Left hindlimb (tissue), 1 donor: ENCODE measurements at places on chromosomes 5 and 9.

DNA sequence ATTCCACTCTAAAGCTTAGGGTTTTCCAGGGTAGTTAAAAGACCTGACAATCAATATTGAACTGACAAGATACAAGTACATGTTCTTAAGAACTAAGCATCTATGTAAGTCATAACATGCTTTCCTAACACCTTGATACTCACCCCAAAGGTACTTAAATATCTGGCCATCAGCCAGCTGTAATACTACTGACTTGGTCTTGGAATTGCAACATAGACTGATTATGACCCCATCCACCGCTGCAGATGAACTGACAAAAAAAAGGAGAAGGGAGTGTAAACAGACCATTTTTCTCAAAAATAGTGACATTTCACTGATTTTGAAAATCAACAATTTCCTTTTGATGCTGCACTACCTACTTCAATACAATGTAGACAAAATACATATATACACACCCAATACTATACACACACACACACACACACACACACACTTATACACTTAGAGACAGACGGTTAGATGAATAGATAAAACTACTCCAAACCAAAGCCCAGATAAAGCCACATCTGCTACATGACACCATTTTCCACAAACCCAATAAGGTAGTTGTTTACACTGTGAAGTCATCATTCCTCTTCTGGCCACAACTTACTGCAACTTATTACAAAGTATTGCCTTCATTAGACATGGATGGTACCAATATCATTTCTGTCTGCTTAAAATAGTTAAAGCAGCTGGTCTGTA lies 30.4 kb downstream of the ELP1 start:
- no peak for DNase-seq

GRCh38 chr5:20446121-20446520 lies 458.1 kb upstream of the CDH18 start:
- DNase-seq = no peak

DNA sequence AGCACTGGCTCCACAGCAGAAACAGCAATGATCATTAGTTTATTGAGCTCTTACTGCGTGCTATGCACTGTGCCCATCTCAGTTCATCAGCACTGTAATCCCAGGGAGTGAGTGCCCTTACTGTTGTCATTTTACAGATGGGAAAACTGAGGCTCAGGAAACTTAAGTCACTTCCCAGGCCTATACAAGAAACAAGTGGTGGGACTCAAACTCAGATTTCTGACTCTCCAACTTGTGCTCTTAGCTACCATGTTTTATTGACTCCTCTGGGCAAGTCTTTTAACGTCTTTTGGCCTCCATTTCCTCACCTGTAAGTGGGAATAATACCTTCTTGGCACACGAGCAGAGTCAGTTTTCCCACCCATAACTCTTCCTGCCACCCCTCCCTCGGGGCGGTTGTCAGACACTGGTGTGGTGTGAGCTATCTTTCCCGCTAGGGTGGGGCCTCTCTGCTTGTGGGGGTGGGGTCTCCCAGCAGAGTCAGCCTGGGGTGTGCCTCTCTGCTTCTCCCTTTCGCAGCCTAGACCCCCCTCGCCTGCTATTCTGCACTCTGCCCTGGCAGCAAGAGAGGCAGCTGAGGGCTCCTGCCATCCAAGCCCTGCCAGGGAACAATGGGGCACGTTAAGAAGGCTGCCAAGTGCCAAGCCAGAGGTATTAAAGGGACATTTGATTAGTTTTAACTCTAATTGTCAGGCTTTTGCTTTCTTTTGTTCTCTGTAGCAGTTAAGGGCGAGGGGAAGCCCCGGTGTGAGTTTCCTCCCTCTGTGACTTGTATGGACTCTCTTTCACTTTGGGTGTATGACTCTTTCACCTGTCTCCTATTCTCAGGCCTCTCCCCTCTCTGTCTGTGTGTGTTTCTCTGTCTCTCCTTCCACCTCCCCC lies 12.1 kb downstream of the GALNT10 start:
- DNase-seq = no peak

DNA sequence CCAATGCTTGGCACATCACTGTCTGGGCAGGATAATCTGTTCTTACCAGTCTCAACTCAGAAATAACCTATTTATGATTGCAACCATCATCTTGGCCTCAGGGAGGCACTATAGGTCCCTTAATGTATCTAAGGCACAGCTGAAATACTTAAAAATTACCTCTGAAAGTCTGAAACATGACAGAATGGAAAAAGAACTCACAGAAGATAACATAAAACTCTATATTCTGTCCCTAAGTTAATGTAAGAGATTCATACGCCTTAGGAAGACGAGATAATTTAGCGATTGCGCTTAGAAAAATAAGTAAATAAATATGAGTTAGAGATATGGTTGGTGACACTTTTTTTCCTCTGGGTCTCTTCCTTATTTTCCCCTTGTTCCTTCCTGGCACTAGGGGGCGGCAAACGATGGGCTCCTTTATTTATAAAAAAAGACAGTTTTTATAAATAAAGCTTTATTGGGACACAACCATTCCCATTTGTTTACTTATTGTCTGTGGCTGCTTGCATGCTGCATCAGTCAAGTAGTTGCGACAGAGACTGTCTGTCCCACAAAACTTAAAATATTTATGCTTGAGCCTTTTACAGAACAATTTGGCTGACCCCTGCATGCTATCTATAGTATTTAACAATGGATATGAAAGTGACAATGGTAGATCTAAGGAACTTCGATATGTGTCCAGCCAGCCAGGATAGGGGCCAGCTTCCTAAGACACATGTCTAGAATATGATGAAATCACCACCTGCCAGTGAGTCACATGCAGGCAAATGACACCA lies 79.6 kb downstream of the PDE4D start:
- no peak for DNase-seq

- DNase-seq = no peak
These were observed 239.9 kb downstream of the SAXO1 start for GRCh38 chr9:18793122-18793521.

DNA sequence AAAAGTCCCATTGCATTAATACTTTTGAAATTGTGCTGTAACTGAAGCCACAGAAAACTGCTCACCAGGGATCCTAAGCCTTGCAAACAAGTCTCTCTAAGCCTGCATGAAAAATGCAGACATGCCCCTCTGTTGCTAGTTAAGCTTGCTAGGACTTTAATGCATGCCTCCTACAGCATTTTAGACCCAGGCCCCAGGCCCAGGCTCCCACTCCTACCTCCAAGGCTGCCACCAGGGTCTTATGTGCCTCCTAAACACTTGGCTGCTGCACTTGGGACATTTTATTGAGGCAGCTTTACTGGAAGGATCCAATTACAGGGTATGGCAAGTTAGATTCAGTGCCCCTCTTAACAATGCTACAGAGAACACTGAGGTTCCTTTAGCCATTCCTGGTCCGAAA lies 467.3 kb upstream of the CLINT1 start:
- no peak for DNase-seq

DNA sequence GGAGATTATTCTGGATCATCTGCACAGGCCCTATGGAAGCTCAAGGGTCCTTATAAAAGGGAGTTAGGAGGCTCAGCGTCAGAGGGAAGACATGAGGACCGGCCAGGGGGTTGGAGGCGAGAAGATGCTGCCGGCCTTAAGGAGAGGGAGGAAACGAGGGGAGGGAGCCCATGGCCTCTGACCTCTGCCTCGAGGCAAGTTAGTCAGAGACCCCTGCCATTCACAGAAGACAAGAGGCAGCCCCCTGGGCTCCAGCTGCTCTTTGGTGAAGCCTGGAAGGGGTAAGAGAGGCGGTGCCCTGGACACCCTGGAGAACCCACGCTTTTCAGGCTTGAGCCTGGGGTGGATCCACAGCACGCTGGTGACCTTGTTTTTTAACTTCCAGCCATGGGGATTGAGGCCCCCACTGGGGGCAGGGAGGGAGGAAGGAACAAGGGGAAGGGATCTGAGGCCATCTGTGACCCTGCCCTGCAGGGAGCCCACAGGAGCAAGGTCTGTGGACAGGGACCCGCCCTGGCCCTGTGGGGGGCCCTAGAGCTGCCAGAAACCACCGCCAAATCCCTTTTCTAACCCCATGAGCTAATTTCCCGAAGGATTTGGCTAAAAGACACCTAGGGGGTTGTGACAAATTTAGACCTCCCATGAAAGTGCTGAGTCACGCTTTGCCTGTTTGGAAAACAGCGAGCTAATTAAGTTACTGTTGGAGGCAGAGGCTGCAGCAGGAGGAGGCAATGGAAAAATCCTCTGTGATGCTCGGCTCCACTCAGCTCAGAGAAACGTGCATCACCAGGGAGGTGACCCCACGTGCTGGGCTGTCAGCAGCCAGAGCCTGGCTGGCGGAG lies 49.7 kb downstream of the OLFM1 start:
- DNase-seq = no peak

DNA sequence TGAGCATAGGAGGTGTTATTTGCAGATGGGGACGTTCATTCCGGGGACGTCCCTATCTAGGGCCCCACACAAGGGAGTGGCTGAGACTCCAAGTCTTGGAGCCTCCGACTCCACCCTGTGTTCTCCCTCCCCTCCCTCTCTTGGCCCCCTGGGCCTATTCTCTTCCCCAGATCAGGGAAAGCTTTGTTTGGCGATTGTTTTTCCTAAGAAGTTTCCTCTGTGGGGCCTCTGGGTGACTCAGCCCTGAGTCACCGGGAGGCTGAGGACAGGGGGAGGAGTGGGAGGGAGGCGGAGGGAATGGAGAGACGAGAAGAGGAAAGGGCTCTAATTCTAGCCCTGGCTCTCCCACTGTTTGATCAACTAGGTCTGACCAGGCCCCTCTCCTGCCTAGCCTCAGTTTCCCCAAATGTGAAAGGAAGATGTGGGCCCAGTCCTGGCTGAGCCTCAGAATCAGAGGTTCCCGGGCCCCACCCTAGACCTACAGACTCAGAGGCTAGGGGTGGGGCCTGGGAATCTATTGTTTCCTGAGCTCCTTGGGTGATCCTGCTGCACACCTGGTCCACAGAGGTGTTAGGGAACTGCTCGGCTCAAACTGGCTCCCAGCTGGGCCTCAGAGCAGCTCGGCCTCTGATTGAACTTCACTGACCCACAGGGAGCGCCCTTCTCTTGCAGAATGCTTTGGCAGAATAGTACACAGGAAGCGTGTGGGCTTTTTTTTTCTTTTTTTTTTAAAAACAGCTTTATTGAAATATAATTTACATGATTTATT lies 19.2 kb downstream of the GSN start:
- peak; percentile 87 for DNase-seq

GRCh38 chr5:1171340-1171941 lies 30.0 kb upstream of the SLC6A19 start:
- DNase-seq = no peak

DNA sequence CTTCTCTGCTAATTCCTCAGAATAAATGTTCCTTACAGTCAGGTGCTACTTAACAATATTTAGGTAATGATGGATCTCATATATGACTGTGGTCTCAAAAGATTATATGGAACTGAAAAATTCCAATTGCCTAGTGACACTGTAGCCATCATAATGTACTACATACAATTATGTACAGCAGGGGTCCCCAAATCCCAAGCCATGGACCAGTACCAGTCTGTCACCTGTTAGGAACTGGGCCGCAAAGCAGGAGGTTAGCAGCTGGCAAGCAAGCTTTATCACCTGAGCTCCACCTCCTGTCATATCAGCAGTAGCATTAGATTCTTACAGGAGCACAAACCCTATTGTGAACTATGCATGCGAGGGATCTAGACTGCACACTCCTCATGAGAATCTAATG lies 69.6 kb downstream of the NR2F1-AS1 start:
- DNase-seq = no peak

- no peak for DNase-seq
These were observed 33.9 kb downstream of the SH3TC2 start for GRCh38 chr5:149028984-149029383.

GRCh38 chr9:124395826-124396225 lies 19.4 kb downstream of the PSMB7 start:
- no peak for DNase-seq

DNA sequence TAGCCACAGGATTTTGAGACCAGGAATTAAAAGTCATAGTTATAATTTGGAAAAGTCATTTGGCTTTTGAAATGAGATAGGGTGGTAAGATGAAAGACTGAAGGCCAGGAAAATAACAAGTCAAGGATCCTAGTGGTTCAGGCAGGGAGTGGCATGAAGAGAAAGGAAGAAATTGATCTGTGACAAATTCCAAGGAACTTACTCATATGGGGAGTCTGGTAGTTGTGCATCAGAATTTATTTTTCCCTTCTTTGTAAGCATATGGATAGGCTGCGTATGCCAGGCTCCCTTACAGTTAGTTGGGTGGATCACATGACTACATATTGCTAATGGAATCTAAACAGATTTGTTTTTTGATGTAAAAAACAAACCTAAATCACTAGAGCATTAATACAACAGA lies 21.0 kb downstream of the ISL1 start:
- DNase-seq = no peak

- no peak for DNase-seq
These were observed 1085.7 kb downstream of the TAF11L14 start for GRCh38 chr5:18720002-18720401.

GRCh38 chr5:72288924-72289323 lies 31.1 kb downstream of the MRPS27 start:
- DNase-seq = peak; percentile 41

DNA sequence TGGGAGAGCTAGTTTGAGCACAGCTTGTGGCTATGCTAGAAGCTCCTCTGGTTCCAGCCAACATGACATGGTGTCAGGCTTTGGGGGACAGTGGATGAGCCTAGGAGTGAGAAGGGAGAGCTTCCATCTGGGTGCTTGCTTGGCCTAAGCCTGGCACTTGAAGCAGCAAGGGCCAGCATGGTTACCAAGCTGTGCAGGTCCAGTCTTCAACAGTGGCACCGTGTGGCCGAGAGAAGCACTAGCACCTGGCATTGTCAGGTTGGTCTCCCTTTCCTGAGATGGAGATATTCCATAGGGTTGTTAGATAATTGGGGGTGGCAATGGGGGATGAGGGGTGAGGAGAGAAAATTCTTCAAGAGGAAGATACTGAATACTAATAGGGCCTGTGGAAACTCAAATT lies 261.9 kb downstream of the PBX3 start:
- no peak for DNase-seq

GRCh38 chr5:65418661-65419060 lies 63.1 kb downstream of the ADAMTS6 start:
- no peak for DNase-seq

GRCh38 chr5:171428809-171429542 lies 9.5 kb downstream of the FGF18 start:
- DNase-seq = no peak

GRCh38 chr9:99264070-99264680 lies 42.1 kb downstream of the SEC61B start:
- DNase-seq = no peak

GRCh38 chr9:95023217-95024003 lies 294.1 kb downstream of the FANCC start:
- DNase-seq = no peak

DNA sequence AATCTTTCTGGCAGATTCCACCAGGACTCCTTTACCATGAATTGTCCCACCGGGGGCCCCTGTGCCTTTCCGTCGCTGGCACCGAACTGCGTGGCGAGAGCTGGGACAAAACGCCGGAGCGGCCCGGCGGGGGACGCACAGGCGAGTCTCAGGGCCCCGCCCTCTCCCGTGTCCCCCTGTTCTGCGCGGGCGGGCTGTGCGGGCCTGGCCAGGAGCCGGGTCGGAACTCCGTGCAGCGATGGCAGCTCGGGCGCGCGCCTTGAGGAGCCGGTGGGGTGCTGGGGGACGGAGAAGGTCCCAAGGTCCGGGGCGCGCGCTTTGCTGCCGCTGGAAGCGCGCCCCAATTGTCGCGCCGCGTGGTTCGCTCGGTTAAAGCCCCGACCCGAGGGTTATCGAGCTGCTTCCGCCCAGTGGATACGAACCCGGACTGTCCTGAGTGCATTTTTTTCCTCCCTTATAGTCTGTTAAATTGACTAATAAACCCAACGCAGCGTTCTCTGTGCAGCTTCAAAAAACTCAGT lies 125.3 kb downstream of the TMEM174 start:
- DNase-seq = no peak

GRCh38 chr9:79651251-79651795 lies 79.6 kb downstream of the TLE4 start:
- DNase-seq = no peak
